ENCODE measurements at places on chromosomes 5 and 9.

GRCh38 chr5:31435730-31436129 is 96.2 kb downstream of the DROSHA start:
- no peak for DNase-seq

GRCh38 chr9:129316281-129317030 is 138.4 kb upstream of the IER5L start:
- DNase-seq, result no peak

- DNase-seq, result no peak
Observed at GRCh38 chr5:154967421-154968024, 26.6 kb downstream of the MRPL22 start.

DNA sequence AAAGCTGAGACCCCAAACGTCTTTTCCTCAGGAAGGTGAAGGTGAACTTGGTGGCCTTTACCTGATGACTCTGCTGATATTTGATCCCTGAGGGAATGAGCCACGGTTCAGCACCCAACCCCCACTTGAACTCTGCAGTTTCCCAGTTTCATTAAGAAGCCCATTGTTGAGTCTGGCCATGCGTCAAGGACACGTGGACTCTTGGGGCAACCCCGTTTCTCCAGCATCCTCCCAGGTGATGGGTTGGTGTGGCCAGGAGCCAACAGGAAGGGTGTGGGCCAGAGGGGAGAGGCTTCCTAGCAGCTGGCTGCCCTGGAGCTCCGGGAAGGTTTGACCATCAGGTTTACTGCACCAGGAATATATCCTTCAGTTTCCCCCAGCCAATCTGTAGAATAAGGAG is 59.5 kb upstream of the GNE start:
- no peak for DNase-seq

- no peak for DNase-seq
Observed at GRCh38 chr9:98430535-98431292, 175.3 kb upstream of the TBC1D2 start.

GRCh38 chr9:113564498-113565237 is 101.1 kb downstream of the RGS3 start:
- no peak for DNase-seq

GRCh38 chr5:168802337-168802736 is 223.2 kb upstream of the PANK3 start:
- no peak for DNase-seq

GRCh38 chr5:106909716-106910115 is 761.0 kb downstream of the EFNA5 start:
- no peak for DNase-seq

DNA sequence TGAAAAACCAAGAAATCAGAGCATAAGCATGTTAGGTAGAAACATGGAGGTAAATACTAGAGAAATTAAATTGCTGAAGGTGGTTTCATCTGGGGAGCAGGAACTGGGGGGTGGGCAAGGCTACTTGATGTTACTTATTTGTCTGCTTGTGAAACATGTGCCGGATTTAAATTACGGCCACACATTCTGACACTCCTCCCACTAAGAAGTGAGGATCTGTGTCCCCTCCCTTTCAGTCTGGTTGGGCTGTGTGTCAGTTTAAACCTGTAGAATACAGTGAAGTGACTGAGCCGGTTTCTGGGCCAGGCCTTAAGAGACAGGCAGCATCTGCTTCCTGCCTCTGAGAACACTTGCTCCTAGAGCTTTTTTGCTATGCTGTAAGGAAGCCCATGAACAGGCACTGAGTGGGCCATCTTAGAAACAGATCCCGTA is 2.3 kb upstream of the IARS1 start:
- DNase-seq, result no peak

DNA sequence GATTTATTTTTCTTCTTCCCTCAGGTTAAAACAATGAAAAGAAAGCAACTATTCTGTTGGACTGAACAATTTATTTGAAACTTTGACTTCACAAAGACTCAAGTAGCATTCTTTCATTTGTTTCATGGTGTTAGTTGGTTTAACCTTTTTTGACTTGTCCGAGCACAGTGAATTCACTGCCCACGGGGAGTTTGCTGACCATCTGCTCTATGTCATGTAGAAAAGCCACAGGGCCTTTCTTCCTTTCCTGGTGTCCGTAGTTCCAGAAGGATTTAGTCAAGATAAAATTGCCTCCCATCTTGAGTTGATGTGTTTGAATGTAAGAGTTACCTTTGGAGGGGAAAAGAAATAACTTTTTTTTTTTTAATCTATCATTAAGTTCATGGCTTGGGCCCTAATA is 55.1 kb upstream of the ZNF608 start:
- no peak for DNase-seq

- no peak for DNase-seq
Observed at GRCh38 chr5:81912933-81913332, 58.9 kb upstream of the ATG10 start.

GRCh38 chr5:91189480-91190313 is 193.4 kb downstream of the ARRDC3 start:
- no peak for DNase-seq

DNA sequence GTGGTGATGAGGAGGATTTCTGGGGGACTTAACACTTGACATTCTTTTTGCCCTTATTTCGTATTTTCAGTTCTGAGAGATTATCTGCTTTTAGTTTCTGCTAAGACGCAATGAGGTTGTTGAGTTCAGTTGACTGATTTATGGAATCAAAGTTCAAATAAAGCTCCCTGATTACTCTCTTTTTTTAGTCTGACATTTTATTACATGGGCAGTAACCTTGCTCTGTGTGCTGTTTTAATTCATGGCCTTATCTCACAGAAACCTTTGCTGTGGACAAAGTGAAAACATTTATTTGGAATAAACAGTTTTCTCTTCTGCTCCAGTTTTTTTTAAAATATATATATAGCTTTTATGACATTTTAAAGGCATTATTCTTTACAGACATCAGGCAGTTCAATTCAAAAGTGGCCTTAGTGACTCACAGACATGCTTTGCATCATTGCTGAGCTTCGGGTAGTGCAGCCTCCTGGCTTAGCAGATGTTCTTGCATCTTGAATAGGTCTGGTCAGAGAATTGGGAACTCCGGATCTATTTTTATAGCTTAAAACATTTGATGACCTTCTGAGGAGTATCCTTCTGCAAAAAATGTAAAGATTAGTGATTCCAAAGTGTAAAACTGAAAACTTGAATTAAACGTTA is 162.9 kb downstream of the FAM170A start:
- DNase-seq, result no peak

- no peak for DNase-seq
Observed at GRCh38 chr5:115424030-115424429, 120.5 kb downstream of the FEM1C start.

GRCh38 chr5:35776757-35777156 is 79.9 kb upstream of the IL7R start:
- no peak for DNase-seq

DNA sequence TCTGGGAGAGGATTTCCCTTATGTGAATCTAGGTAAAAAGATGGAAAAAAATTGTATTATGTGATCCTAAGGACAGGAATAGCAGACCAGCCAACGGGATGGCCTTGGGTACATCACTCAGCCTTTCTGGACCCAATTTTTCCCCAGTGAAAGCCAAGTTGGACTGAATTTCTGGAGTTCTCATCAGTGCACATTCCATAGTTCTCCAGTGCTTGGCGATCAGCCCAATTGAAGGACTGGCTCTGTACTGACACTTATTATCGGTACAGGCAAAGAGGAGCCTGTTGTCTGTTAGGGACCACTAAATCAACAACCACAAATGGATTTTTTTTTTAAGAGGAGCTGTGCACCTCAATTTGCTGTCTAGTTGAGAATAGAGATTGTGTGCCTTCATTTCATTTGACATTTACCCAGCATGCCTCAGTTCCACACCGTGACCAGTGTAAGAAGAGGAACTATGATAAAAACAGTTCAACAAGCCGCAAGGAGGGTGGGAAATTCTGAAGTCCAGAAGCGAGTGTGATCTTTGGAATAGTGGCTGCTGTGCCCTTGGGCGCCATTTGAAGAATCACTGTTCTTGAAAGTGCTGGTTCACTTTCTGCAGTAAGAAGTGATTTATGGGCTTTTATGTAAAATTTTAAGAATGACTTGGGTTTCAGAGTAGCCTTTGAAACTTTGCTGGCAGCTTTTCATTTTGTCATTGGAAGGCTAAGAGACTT is 8.0 kb downstream of the ARL10 start:
- DNase-seq, result no peak

DNA sequence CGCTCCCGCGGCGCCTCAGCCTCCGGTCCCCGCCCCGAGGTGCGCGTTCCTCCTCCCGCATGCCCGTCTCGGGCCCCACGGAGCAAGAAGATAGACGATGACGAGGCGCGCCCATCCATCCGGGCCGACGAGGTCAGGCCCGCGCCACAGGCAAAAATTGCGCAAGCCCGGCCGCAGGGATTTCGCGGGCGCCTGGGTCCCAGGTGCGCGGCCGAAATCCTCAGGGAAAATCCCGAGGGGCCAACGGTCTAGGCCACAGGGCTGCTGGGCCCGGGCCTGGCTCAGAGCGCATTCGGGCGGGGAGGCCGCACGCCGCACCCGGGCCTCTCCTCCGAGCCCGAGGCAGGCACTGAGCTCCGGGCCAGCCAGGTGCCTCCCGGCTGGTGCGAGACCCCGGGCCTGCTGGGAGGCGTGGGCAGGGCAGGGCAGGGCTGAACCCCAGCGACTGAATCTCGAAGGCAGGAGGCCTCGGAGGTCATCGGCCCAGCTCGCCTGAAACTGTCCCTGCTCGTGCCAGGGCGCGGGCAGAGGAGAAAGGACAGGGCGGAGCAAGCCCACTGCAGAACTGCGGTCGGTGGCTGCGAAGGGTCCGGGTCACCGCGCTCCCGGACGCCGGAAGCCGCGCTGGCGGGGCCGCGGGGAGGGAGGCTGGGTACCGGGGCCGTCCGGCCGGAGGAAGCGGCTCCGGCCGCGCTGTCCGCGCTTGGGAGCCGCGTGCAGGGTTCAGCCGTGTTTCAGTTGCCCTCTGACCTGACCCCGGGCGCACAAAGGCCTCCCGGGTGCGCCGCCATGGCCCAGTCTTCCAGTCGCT is 66.8 kb downstream of the FOXD1 start:
- DNase-seq, result no peak

DNA sequence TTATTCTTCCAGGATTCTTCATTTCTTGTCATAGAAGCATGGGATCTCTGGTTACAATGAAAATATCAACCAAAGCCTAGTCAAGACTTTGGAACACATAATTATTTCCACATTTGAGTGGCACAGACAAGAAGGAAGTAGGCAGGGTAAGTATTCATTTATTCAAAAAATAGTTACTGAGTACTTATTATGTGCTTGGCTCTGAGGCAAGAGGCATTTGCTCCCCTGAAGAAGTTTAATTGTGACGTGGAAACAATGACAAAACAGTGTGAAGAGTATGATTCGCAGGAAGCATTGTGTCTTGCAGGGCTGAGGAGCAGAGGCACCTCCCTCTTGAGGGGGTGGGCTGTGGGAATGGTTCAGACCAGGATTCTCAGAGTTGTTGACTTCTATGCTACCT is 45.0 kb upstream of the TNFSF15 start:
- DNase-seq, result no peak

DNA sequence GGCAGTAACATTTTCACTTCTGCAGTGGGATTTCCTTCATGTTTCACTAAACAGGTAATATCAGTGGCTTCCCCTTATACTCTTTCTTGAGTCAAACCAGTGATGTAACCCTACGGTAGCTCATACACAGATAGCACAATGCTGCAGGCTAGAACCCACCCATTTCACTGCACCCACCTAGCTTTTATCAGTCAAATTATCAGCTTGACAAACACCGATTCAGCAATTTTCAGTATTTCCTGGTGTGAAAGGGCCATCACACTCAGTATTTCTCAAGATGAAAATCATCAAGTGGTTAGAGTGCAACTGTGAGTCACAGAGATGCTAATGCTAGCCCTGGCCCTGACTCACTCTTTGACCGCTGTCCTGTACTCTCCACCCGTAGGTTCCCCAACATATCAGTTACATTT is 242.3 kb upstream of the PTGER4 start:
- DNase-seq, result peak; percentile 24

DNA sequence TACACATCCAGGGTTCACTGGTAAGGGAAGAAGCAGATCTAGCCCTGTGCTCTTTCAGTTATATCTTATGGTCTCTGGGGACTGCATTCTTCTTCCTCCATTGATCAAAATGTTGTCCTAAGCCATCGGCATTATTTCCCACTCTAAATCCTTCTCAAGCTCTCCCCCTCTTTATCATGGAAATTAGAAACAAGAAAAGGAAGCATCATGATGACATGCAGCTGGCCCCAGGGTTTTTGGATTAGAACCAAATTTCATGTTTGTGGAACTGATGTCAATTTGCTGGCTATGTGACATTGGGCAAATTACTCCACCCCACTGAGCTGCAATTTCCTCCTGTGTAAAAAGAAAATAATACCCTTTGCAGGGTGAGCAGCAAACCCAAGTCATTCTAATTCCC is 39.5 kb downstream of the MFAP3 start:
- no peak for DNase-seq

- no peak for DNase-seq
Observed at GRCh38 chr5:167773668-167774301, 517.7 kb upstream of the WWC1 start.

- DNase-seq, result no peak
Observed at GRCh38 chr5:150734579-150735384, 24.0 kb downstream of the DCTN4 start.

DNA sequence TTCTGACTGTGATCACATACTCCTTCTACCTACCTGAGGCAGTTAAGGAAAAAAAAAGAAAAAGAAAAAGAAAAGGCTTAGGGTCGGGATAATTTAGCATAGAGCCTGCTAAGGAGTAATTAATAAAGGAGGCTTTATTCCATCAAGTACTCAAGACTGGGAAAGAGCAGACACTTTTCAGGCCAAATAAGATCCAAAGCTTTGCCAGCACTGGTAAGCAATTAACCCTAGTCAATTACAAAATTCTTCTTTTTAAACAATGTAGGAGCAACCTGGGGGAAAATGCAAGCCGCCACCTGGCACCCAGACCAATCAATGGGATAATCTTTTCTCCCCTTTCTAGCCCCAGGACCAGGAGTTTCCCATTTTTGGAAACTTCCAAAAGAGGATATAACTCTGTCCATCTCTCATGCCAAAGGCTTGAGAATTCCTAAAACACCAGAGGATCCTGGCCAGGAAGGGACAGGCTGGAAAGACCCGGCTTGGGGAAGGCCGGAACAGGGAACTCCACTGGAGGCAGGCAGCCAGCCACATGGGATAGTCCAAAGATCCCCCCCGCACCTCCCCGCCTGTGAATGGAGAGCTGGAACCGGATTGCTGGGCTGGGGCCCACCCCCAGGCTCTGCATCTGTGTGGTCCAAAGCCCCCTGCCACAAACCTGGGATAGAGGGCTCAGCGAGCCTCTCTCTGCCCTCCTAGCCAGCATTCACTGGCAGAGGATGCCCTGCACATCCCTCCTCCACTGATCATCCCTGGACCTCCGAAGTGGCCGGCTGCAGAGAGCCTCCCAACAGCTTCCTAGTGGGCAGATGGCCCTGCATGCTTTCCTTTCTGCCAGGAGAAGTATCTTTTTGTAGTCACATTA is 117.8 kb downstream of the ZNF354C start:
- DNase-seq, result no peak

- no peak for DNase-seq
Observed at GRCh38 chr5:74364507-74364906, 276.0 kb downstream of the ENC1 start.

DNA sequence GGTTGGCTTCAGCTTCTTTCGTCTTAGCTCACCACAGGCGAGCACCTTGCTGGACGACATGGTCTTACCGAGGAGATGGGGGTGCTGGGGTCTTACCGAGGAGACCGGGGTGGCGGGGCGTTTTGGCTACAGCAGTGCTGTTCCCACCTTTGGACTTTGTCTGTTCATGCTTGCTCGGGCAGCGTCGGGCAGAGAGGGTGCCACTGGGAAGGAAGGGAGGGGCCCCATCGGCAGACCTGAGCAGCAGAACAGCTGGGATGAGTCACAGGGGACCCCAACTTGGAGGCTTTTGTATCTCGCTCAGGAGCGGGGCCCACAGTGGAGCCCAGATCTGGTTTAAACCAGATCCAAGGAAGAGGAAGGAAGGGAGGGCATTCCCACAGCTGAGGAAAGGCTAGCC is 106.0 kb upstream of the CACNA1B start:
- DNase-seq, result no peak

Measured in stimulated activated CD8-positive, alpha-beta memory T cell treated with anti-CD3 and anti-CD28 coated beads, Interleukin-7, amount 100 ng/mL, for 1 hour (primary cell).